Anterior cingulate cortex (tissue), 58 donors: ENCODE measurements at places on chromosomes 11 and 22.

DNA sequence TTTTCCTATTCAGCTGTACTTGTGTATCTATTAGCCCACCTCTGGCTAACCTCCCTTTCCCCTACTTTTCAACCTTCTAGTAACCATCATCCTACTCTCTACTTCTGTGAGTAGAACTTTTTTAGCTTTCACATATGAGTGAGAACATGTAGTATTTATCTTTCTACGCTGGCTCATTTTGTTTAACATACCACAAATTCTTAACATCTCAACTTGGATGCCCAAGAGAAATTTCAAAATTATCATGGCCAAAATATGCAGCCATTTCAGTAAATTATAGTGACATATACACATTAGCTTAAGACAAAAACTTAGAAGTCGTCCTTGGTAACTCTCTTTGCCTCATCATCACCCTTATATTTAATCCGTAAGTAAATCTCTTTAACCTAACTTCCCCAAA lies 34.7 kb downstream of the LUZP2 start:
- no peak for DNase-seq

DNA sequence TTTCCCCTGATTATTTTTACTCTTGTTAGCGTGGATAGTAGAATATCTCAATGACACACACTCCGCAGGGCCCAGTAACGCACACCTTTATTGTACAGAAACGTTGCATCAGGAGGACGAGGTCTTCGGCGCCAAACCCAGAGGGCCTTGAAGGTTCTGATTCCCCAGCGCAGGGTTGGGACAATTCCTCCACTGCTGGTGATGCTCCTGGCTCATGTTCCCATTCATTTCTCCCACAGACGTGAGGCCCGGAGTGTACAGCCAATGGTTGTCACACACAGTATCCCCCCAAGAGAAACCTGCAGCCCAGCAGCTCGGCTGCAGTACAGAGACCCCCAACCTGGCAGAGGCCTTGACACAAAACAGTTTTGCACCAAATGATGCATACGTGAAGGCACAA lies 6.1 kb upstream of the ANO1 start:
- no peak for DNase-seq

DNA sequence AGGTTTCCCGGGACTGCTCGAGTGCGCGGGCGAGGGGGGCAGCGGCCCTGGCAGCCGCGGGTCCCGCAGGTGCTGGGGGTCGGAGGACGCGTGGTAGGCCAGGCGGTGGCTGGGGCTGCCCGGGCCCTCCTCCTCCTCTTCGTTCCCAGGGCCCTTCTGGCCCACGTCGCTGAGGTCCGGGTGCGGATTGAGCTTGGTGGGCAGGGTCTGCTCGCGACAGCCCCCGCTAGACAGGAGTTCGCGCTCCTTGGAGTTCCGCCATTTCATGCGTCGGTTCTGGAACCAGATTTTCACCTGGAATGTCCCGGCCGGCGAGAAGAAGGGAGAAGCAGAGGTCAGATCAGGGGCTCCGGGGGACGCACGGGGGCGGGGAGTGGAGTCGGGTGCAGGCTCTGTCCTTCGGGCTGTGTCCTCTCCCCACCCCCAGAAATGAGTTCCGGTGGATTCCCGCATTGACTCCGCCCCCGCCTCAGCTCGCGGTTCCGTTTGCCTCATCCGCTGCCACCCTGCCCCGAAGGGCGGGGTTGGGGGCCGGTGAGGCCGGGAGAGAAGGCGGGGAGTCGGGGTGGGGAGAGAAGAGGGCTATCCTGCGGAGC lies 3.9 kb downstream of the DBX1 start:
- DNase-seq = no peak

- no peak for DNase-seq
These were observed 18.1 kb upstream of the SCARF2 start for GRCh38 chr22:20455709-20456063.

GRCh38 chr22:44702479-44703198 lies 635 bp downstream of the PRR5 start:
- DNase-seq = no peak

DNA sequence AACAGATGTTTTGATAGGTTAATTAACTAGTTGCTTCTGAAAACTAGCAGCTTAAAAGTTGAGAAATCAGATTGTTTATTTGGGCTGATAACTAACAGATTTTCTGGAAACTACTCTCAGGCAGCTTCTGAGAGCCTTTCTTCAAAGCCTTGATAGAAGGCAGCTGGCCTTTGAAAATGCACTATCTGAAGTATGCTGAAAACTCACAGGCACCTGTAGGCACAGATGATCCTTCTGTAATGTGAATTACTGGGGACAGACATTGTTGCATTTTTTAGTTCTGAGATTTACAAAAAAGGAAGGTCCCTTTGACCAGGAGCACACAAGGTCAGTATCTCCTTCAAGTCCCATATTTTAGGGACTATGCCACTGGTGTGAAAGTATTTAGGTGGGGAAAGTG lies 460.8 kb upstream of the CNTN5 start:
- DNase-seq = no peak

GRCh38 chr22:33576205-33576604 lies 344.1 kb downstream of the LARGE1 start:
- DNase-seq = no peak

- DNase-seq = no peak
These were observed 14.5 kb downstream of the PAX6 start for GRCh38 chr11:31796499-31797189.

- DNase-seq = no peak
These were observed 288.8 kb upstream of the SYN3 start for GRCh38 chr22:33347002-33347401.

GRCh38 chr11:65482306-65482850 lies 16.5 kb upstream of the MALAT1 start:
- DNase-seq = no peak

DNA sequence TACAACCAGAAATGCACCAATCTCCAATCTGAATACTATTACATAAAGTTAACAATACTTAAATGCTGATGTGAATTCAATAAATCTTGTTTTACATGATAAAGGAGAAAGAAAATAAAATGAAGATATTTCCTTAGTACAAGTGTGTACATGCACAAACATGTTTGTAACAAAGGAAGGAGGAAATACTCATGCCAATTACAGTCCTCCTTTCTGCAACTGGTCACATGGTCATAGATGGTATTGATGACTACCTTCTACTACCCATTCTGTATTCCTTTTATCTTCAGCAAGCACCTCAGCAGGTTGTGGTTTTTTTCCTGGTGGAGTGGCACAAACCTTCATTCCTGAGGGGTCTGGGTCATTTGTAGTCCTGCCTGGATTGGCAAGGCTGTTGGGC lies 214.2 kb upstream of the GUCY1A2 start:
- no peak for DNase-seq

- DNase-seq = peak; percentile 68
These were observed 97.6 kb upstream of the BID start for GRCh38 chr22:17871726-17872458.

- peak; percentile 39 for DNase-seq
These were observed 4.3 kb upstream of the ACR start for GRCh38 chr22:50733521-50734342.

GRCh38 chr22:42635531-42635930 lies 4.9 kb downstream of the ATP5MGL start:
- no peak for DNase-seq

- DNase-seq = no peak
These were observed 44.0 kb downstream of the PIK3C2A start for GRCh38 chr11:17163736-17164135.

DNA sequence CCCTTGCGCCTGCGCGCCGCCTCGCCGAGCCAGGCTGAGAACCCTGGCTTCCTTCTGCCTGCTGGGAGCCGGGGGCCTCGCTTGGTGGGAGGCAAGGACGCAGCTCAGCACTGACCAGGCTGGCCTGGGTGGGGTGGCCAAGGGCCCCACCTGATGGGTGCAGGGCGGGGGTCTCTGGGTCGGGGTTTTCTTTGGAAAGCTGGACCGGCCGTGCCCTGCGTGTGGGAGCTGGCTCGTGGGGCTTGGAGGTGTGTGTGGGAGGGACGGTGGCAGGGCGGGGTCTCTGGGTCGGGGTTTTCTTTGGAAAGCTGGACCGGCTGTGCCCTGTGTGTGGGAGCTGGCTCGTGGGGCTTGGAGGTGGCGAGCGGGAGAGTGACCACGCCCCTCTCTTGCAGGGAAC lies 6.2 kb downstream of the GRAMD4 start:
- no peak for DNase-seq

GRCh38 chr11:111540937-111541253 lies 375 bp downstream of the LAYN start:
- DNase-seq = no peak

DNA sequence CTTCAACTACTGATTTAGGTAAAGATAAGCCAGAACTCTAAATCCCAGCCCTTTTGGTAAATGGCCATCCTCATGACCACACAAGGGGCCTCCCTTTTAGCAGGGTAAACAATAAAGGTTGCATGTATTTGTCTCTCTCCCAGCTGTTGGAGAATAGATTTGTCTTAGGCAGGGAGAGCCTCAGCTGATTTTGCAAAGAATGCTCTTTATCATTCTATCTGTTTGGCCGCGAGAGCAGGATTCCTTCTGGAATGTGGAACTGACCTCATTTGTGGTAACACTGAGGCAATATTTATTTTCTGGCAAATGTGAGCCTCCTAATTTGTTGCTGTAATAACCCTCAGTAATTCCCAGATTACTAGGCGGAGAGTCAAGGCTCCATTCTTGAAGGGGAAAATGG lies 15.3 kb downstream of the PTS start:
- no peak for DNase-seq

- no peak for DNase-seq
These were observed 277.6 kb downstream of the TTC28 start for GRCh38 chr22:28402060-28402459.

DNA sequence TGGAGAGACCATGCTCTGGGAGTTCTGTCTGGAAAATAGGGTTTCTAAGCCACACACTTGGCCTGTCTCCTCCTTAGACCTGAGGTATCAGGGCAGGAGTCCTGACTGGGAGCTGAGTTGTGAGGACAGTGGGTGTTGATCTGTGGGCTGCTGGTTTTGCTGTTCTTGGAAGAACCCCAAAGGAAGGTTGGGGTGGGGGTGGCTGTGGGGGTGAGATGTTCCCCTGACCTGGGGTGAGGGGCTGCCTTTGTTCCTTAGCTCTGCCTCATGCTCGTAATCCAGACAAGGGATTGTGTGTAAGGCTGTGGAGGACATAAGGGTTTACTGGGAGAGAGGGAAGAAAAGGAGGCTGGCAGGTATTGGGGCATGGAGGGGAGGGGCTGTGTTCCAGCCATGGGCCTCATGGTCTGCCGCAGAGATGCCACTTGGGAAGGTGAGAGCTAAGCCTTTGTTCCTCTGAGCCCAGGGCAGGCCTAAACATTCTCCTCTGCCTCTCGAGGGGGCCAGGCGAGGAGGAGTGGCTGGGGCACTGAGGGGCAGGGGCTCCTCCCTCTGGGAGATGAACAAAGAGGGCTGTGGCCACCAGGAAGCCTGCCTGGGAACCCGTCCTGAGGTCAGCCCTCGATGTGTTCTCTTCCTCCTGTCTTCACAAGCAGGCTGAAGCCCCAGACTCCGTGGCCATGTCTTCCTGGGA lies 4.4 kb downstream of the OTOG start:
- DNase-seq = no peak

GRCh38 chr11:83611600-83611999 lies 325.4 kb upstream of the CCDC90B start:
- DNase-seq = no peak

DNA sequence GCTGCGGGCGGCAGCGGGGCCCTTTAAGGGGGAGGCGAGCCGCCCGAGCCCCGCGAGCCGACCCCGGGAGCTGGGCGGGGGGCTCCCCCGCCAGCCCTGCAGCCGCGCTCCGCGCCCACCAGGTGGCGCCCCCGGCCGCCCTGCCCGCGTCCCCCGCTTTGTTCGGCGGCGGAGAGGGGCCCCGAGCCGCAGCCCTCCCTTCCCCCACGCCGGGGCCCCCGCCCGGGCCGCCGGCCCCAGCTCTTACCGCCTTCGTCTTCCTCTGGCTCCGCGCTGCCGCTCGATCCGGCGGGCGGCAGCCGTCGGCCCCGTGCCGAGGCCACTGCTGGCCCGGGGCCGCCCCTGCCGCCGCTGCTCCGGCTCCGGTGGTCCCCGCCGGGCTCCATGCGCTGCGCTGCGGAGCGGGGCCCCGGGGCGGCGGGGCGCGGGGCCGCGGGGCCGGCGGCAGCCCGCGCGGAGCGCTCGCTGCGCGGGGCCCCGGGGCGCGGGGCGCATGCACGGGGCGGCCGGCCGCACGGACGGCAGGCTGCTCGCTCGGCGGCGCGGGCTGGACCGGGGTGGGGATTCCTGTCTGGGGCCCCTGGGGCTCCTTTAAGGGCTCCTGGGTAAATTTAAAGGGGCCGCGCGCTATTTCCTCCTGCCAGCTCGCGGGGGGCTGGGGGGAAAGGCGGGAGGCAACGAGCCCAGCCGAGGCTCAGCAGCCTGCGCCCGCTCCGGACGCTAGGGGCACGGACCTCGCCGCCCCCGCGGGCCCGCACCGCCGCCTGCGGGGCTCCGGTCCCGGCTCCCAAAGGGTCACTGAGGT lies at the start of gene ZFTA:
Gene ZFTA, minus strand, starts transcription at position 539 of the 805 bp plus-strand sequence. Its CDS starts 153 bp downstream, at position 386.
- DNase-seq = no peak

DNA sequence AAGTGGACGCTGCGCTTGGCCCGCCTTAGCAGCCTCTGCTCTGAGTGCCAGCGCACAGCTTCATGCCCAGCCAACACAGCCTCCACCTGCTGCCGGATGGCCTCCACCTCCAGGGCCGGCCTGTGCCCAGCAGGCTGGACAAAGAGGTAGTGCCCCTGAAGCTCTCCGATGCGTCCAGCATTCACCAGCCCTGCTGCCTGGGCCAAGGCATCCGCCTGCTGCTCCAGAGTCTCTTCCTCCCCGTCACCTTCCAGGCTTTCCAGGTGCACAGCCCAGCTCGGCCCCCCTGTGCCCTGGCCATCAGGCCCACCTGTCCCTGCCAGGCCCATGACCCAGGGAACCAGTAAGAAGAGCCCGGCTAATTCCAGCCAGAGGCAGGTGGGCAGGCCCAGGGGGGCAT lies 2.5 kb downstream of the PCSK7 start:
- DNase-seq = no peak

- DNase-seq = no peak
These were observed 26.0 kb upstream of the ABCC8 start for GRCh38 chr11:17502630-17503029.

DNA sequence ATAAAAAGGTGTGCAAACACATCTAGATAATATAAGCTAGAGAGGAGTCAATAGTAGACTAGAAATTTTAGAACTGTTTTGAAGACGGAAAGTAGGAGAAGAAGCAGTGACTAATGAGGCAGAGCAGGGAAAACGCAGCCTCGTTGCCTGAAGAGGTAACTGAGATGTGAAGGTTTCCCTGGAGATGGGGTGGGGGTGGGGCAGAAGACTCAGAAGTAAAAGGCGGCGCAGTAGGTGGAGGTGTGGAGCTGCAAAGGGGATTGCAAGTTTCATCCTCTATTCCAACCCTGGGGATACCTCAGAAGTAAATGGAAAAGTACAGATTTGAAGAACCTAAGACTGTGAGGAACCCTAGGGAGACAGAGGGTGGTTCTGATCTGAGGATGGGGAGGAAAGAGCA lies 109.5 kb downstream of the TMPRSS5 start:
- no peak for DNase-seq

GRCh38 chr11:63765688-63766241 lies 2.8 kb downstream of the ZFTA start:
- no peak for DNase-seq

DNA sequence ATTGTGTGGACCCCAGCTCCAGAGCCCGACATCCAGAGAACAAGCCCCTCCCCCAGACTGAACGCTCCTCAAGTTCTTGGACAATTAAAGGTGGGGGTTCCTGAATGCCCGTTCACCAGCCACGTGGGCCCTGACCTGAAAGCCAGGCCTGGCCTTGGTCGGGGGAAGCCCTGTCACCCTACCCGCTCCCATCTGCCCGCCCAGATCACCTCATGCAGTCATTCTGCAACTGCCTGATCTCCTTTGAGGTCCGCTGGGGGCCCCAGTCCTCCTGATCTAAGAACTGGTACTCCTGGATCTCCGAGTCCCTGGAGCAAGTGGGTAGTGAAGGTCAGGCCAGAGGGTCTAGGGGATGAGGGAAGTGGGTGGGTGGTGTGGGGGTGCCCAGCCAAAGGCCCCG lies 9.1 kb upstream of the NAALADL1 start:
- DNase-seq = no peak
